H1 (cell line): ENCODE measurements at places on chromosomes 12 and 14.
A peak's percentile ranks its signal among the peaks of the same experiment; 100 is the strongest.

- no peak overlapping the region for H3K4me3 ChIP-seq
- no peaks in the 10 kb centered on the region for H3K36me3 ChIP-seq
- no peaks in the 10 kb centered on the region for H3K4me1 ChIP-seq
- no peaks in the 10 kb centered on the region for H3K27me3 ChIP-seq
- no peak for DNase-seq
These were observed 51.0 kb upstream of the RFLNA start for GRCh38 chr12:124243936-124244335.

DNA sequence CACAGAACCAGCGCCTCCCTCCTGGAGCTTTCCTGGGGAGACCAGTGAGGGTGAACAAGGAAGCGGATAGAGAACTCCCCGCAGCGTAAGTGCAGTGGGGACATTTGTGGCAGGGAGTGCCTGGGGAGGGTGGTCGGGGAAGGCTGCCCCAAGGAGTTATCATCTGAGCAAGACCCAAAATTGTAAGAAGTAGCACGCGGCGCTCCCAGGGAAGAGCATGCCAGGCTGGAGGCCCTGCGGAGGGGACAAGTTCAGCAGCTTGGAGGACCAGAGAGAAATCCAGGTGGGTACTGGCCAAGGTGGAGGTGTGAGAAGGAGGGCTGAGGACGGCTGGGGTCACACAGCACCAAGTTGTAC lies 46.2 kb upstream of the RIMBP2 start:
- H3K4me3 ChIP-seq = no peak overlapping the region
- H3K27ac ChIP-seq = no peak overlapping the region
- no peaks in the 10 kb centered on the region for H3K4me1 ChIP-seq
- DNase-seq = no peak
- no peaks in the 10 kb centered on the region for H3K27me3 ChIP-seq

DNA sequence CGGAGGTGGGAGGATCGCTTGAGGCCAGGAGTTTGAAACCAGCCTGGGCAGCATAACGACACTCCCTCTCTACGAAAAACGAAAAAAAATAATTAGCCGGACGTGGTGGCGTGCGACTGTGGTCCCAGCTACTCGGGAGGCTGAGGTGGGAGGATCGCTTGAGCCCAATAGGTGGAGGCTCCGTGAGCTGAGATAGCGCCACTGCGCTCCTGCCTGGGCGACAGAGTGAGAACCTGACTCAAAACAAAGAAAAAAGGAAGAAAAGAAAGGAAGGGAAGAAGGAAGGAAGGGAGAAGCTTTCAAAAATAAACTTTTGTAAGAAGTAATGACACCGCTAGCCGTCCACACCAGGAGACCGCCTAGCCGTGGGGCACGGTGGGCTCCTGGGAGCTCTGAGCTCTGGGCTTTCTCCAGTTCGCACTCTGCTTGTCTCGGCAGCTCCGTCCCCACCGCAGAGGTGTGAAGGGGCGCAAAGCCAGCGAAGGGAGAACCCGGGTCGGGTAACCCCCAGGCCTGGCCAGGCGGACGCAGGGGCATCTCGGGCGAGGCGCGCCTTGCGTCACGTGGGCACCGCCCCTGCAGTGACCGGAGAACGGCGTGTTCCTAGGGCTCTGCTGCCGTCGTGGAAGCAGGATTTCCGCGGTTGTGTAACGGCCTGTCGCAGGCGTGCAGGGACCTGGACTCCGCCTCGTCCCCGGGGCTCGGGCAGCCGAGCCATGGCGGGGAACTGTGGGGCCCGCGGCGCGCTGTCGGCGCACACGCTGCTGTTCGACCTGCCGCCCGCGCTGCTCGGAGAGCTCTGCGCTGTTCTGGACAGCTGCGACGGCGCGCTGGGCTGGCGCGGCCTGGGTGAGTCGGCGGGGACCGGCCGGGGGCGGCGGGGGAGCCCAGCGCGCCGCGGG lies at the start of gene IRAK3:
Gene IRAK3, plus strand, starts transcription at position 631 of the 902 bp plus-strand sequence. Its CDS starts 86 bp downstream, at position 717.
- peaks cover 23% of the 10 kb centered on the region for H3K27me3 ChIP-seq
- no peaks in the 10 kb centered on the region; the same call in 1 of the 2 replicates for H3K4me1 ChIP-seq
- H3K4me3 ChIP-seq = peak within 1 kb of the TSS; percentile 45
- H3K36me3 ChIP-seq = no peaks in the 10 kb centered on the region
- DNase-seq = peak; percentile 1

DNA sequence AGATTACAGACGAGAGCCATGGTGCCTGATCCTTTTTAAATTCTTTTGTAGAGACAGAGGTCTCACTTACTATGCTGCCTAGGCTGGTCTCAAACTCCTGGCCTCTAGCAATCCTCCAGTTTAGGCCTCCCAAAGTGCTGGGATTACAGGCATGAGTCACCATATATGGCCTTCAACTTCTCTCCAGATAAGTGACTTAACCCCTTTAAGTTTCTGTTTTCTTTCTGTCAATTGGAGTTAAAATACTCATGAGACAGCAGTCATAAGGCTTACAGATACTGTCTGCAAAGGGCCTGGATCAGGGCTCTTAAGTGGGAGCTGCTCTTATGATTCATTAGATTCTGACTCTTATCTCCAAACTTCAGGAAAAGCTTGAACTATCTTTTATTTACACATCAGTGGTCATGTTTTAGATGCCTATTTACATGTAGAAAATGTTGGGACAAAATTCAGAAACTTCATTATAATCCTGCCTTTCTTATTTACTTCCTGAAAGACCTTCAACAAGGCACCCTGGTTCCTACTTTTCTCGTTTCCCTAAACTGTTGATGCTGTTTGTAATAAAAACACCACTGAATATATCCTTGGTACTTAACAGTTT lies 271.5 kb upstream of the TBX3 start:
- H3K27ac ChIP-seq = no peak overlapping the region
- H3K36me3 ChIP-seq = no peaks in the 10 kb centered on the region
- no peaks in the 10 kb centered on the region; the same call in 1 of the 2 replicates for H3K4me1 ChIP-seq
- no peaks in the 10 kb centered on the region for H3K27me3 ChIP-seq

GRCh38 chr12:97456571-97457188 lies 5.9 kb upstream of the RMST start:
- no peak overlapping the region for H3K4me3 ChIP-seq
- H3K27me3 ChIP-seq = no peaks in the 10 kb centered on the region
- no peaks in the 10 kb centered on the region for H3K36me3 ChIP-seq
- no peak for DNase-seq

DNA sequence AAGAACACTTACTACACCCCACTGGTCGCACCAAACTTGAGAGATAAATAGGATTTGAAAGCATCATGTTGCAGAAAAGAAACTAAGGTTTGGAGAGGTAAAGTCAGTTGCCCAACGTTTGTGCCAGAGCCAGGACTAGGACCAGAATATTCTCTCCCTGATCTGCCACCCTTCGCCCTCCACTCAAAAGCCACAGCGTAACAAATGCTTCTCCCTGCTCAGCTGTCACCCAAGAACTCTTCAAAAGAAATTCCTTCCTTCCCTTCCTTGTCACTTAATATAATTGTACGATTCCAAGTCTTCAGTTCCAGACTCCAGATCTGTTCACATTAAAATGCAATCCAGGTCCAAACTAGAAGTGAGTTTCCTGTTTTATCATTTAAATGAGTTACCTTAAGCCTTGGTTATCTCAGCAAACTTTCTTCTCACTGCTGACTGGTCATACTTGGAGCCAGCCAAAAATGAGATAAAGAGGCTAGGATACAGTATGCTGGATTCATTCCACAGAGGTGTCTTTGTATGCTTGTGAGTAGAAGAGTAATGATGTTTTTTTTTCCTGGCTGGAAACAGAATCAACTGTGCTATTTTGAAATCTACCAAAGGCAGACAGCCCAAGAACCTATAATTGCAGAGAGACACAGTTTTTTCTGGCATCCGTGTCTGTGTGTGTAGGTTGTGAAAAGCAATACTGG lies 12.8 kb upstream of the PPFIBP1 start:
- H3K27me3 ChIP-seq = no peaks in the 10 kb centered on the region
- H3K27ac ChIP-seq = no peak overlapping the region
- H3K4me1 ChIP-seq = no peaks in the 10 kb centered on the region; the same call in 1 of the 2 replicates

DNA sequence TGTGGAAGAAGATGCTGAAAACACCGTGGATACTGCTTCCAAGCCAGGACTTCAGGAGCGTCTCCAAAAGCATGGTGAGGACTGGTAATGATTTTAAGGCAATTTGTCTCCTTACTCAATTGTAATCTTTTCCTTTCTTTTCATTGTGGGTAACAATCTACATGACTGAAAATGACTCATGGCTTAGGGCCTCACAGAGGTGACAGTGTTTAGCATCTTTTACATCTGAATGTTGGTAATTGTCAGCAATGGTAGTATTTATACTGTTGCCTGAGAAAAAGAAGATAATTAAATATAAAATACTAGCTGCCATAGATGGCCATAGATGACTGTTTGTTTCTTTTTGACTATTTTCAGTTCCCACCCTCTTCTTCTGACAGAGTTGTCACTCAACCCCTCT lies 31.6 kb downstream of the TULP3 start:
- H3K4me3 ChIP-seq = no peak overlapping the region
- H3K36me3 ChIP-seq = no peaks in the 10 kb centered on the region; the same call in 1 of the 2 replicates
- H3K4me1 ChIP-seq = peaks cover 3% of the 10 kb centered on the region
- no peaks in the 10 kb centered on the region for H3K27me3 ChIP-seq
- DNase-seq = no peak
- H3K27ac ChIP-seq = no peak overlapping the region

DNA sequence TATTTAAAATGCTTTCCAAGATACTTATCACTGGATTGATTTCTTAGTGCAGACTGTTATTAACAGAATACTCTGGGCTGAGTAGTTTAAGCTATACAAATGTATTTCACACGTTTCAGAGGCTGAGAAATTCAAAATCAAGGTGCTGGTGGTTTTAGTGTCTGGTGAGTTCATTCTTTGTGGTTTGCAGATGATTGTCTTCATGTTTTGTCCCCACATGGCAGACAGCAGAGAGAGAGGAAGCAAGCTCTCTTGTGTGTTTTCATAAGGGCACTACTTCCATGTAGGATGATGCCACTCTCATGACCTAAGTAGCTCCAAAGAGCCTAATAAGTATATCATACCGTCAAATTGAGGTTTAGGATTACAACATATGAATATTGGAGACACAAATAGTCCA lies 1348.9 kb upstream of the FLRT2 start:
- no peaks in the 10 kb centered on the region for H3K4me1 ChIP-seq
- H3K27me3 ChIP-seq = no peaks in the 10 kb centered on the region
- no peak overlapping the region for H3K27ac ChIP-seq

DNA sequence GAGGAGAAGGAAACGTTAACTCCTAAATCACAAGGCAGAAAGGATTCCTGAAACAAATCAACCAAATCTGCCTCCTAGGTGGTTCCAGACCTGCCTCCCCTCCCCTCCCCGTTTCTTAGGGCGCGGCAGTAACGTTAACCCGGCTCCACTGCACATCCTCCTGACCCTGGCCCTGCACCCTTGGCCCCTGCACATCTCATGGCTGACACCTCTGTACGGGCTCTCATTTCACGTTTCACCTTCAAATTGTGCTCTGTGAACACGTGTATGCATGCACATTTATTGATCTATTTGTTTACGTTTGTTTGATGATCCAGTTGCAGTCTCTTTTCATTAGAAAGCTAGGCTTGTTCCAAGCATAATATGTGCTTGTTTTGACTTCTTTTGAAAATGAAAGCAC lies 358.1 kb downstream of the ADGRD1 start:
- DNase-seq = no peak
- no peaks in the 10 kb centered on the region for H3K27me3 ChIP-seq
- H3K4me1 ChIP-seq = peaks cover 13% of the 10 kb centered on the region
- no peak overlapping the region for H3K27ac ChIP-seq
- no peak overlapping the region for H3K4me3 ChIP-seq

DNA sequence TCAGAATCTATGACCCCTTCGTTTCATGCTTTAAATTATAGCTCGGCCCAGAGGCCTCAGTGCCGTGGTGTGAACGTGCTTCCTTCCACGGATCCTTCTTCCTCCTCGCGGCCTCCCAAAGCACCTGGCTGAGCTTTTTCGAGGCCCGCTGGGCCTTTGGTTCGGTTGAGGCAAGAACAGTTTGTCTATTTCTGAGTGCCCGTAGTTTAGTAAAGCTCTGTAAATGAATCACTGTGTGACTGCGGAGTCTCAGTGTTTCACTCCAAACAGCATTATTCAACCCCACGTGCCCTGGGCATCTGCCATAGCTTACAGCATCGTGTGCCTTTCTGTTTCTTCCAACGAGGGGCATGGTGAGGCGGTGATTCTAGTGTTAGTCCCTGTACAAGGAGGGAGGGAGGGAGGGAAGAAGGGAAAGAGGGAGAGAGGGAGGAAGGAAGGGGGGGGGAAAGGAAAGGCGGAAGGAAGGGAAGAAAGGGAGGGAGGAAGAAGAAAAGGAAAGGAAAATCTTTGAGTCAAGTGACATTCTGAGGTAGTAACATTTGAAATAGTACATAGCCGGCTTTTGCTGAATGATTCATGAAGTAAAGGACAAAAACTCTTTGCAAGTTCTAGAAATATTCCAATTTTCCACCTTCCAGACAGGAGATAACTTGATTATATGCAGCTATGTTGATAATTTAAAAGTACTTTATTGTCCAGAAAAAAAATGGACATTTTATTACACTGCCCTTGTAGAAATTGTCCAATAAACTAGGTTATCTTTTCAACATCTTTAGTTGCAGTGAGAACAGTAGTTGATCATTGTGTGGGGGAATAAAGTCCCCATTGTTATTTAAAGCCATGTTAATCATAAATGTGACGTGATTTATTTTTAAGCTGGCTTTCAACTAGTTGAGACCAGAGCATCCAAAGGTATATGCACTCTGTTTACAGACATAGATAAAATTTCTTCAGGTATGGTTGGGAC lies 1.2 kb upstream of the TRIM9 start:
- no peak overlapping the region for H3K27ac ChIP-seq
- no peaks in the 10 kb centered on the region for H3K36me3 ChIP-seq
- no peak for DNase-seq

DNA sequence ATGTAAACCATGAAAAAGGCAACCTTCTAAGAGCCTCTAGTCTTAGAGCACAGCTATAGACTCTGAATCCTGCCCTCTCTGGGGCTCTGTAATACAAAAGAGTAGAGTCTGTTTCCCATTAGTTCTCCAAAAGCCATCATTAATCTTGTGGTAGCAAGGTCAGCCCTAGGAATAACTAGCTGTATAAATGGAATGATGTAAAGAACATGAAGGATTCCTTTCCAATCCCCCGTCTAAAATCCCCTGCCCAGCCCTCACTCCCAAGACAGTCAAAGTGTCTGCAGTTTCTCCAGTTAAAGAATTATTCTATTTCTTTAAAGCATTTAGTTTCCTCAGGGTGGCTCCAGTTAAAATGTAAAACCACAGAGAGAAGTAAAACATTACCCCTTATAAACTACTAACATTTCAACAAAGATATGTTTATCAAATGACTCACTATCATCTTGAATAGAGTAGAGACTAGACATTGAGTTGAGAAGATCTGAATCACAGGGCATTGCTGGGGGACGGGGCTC lies 104.2 kb downstream of the ST8SIA1 start:
- no peak overlapping the region for H3K27ac ChIP-seq
- no peaks in the 10 kb centered on the region for H3K27me3 ChIP-seq
- no peak for DNase-seq
- no peaks in the 10 kb centered on the region for H3K36me3 ChIP-seq

GRCh38 chr12:66751432-66752113 lies 72.7 kb upstream of the GRIP1 start:
- H3K27ac ChIP-seq = no peak overlapping the region
- DNase-seq = no peak
- H3K36me3 ChIP-seq = no peaks in the 10 kb centered on the region
- no peaks in the 10 kb centered on the region for H3K27me3 ChIP-seq
- H3K4me1 ChIP-seq = no peaks in the 10 kb centered on the region; the same call in 1 of the 2 replicates
